ENCODE measurements at places on chromosomes 16 and 17.

- no peak for DNase-seq
These were observed 100.5 kb downstream of the MSI2 start for GRCh38 chr17:57356719-57357391.

- DNase-seq = no peak
These were observed 9.0 kb upstream of the C16orf87 start for GRCh38 chr16:46839986-46840443.

- peak; percentile 71 for DNase-seq
These were observed 216.7 kb downstream of the C16orf78 start for GRCh38 chr16:49590166-49590871.

GRCh38 chr16:8694795-8695728, 20.6 kb downstream of the ABAT start:
- DNase-seq = no peak

DNA sequence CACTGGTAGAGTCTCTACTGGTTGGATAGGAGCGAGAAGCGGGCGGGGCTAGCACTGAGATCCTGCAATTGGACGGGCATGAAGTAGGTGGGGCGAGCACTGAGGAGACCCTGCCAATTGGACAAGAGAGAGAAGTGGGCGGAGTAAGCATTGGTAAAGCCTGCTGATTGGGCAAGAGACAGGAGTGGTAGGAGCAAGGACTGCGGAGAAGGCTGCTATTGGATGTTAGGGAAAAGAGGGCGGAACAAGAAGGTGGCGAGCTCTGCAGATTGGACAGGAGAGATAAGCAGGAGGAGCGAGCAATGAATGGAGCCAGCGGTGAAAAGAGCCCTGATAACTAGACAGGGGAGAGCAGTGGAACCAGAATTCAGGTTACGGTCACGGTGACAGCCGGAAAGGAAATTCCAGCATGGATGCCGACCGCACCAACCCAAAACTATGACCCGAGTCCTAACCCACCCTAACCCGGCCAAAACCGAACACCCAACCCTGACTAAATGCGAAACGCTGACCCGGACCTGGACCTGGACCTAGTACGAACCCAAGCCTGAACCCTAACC, 4.8 kb downstream of the SCGB1C2 start:
- peak; percentile 76 for DNase-seq

DNA sequence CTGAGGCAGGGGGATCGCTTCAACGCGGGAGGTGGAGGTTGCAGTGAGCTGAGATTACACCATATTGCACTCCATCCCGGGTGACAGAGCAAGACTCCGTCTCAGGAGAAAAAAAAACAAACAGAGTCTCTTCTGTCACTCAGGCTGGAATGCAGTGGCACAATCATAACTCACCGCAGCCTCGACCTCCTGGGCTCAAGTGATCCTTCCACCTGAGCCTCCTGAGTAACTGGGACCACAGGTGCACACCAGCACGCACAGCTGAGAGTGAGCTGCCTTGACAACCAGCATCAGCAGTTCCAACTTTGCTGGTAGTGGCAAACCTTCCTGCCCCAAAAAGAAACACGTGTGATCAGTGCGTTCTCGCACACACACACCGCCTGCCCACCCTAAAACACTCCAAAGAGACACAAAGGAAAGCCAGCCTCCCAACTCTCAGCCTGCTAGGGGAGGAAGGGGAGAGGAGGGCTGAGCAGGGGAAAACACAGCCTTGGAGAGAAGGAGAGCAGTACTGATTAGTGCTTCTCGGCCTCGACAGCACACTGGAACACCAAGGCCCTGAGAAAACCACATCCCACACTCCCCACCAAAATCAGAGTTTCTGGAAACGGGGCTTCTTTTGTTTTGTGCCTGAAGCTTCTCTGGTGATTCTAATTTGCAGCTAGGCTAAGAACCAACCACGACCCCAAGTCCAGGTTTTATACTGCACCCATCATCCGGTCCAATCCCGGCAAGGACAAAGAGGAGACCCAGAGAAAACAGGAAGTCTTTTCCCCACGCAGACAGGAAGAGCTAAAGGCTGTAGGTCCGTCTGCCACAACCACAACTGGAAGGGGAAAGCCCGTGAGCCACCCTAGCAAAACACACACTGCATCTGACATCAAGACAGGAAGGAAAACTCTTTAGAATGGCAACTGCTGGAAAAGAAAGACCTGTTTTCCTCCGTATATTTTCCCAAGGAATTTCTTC, 28.8 kb downstream of the ZCCHC14 start:
- no peak for DNase-seq

DNA sequence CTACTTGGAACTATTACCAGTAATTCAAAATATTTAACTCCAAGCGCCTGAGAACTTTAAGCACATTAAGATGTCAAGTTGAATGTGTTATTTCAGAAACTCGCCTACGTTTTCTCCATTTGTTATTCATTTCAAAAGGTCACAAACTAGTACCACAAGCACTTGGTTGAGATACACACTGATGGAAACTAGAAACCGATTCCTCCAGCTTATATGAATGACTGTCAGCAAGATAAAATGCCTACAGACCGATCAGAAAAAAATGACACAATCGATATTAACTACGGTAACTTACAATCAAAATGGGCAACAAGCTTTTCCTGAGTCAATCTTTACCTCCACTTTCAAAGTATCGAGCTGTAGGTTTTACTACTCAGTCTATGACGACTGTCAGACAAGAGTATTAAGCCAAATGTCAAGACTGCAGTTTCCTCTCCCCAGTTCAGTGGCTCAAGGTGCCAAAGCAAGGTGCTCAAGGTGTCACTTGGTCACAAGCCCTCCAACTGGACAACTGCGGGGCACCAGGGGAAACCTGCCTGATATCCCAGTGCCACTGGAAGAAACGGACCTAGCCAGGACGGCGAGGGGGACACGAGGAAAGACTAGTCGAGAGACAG, 678 bp downstream of the SRP68 start:
- DNase-seq = no peak

DNA sequence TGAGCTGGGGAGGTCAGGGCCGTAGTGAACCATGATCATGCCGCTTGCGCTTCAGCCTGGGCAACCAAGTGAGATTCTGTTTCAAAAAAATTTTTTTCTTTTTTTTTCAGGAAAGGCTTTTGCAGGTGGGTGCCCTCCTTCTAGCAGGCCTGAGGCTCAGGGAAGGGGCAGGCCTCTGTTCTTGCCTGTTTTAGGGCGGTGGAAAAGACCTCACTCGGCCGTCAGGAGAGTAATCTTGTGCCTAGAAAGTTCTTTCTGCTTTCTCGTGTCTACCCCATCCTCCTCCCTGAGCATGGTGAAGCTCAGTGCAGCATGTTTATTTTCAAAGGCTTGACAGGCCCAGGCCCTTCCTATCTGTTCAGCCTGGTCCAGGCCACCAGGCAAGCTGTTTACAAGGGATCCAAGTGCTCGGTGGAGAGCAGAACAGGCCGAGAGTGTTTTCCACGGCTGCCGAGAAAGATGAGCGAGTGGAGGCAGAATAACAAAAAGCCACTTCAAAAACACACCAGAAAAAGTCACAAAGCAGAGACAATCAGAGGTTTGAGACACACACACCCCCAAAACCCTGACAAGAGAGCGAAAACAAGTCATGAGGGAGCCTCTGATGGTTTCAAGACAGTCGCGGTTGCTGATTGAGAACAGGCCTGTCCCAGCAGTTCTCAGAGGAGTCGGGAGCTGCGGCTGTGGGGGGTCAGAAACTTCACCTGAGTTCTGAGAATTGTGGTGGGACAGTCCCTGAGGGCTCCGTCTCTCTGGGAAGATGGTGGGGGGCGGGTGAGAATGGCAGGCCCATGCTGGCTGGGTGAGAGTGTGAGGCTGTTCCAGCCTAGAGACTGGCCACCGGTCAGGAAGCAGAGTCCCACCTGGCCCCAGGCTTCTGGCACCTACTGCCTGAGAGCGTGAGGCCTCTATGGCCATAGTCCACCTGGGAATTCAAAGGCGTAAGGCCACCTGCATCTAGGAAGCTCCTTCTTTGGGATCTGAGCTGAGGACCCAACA, 37.5 kb upstream of the CCR7 start:
- DNase-seq = peak; percentile 67

DNA sequence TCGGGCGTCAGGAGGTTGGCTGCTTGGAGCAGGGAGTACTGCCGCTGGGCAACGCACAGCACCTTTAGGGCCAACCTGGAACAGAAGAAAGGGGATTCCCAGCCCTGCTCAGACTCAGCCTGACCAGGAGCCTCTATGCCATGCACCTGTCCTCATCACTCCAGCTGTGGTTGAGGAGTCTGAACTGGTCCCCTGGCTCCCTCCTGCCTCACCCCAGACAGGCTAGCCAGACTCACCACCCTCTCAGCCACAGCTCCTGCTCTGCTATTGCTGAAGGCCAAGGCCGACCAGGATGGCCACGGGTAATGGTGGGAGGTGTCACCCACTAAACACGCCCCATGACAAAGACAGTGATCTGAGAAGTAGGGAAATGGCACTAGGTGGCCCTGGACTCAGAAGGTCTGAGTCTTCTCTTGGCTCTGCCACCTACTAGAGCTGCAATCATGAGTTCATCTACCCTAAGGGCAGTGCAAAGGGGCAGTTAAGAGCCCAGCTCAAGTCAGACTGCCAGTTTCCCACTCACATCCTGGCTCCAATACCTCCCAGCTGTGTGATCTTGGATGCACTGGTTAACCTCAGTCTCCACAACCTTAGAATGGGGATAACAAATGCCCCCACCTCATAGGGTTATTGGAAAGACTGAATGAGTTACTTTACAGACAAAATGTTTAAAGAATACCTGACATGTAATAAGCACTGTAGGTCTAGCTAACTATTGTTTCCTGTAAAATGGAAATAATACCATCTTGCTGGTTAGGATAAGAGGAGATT, 13.8 kb upstream of the GFAP start:
- no peak for DNase-seq

DNA sequence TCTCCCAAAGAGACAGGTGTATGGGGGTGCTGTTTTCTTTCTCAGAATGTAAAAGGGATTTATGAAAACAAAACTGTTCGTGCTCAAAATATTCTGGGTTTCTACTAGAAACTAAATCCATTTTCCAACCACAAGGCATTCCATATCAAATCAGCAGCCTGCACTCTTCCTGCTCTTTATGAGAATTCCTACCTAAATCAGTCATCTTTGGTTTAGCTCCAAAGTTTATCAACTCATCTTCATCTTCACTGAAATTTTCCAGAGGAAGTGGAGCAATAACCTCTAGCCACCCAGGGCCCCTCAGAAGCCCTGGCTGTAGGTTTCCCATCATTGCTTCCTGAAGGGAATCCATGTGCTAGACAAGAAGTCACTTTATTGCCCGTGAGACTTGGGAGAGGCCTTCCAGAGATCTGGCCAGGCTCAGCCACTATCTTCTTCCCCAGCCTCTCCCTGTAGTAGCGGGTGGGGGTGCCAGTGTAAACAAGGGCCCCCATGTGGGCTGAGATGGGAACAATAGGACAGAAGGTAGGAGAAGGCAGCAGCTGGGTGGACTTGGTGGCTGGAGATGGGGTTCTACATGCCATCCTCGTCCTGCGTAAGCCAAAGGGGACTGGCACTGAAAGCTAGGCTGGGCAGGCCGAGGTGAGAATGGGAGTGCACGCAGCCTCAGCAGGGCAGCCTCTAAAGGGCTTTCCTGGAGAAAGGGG, 22.0 kb upstream of the ALDH3A1 start:
- peak; percentile 49 for DNase-seq

GRCh38 chr17:82247182-82247823, 18.5 kb downstream of the SLC16A3 start:
- DNase-seq = no peak

- peak; percentile 10 for DNase-seq
These were observed 23.2 kb upstream of the CCL22 start for GRCh38 chr16:57335366-57335765.

DNA sequence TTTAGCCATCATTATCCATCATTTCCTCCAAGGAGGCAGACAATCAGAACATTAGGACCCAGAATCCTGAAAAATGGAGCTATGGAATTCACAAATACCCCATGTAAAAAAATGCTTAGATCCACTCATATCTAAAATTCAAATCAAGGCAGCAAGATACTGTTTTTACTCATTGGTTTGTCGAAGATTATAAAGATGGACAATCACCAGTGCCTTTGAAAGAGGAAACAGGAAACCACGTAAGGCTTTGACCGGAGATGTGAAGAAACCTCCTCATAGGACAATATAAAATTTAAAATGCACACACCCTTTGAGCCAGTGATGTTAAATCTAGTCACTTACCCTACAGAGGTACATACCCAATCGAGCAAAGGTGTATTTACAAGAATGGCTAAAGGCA, 130.0 kb downstream of the XYLT1 start:
- no peak for DNase-seq

DNA sequence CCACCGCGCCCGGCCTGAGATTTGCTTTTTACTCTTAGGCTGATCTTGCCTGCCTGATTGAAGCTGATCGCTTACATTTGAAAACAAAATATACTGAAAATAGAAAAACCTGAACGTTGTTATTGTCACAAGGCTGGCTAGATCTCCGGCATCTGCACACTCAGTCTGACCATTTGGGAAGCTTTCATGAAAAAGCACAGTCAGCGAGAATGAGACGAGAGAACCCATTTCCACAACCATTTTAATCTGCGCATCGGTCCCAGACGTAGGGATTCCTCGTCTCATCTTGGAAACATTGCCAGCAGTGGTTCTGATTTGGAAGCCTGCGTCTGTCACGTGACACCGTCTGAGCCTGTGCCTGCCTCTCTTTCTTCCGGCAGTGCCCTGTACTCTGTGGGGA, 20.9 kb downstream of the SPG7 start:
- DNase-seq = no peak

DNA sequence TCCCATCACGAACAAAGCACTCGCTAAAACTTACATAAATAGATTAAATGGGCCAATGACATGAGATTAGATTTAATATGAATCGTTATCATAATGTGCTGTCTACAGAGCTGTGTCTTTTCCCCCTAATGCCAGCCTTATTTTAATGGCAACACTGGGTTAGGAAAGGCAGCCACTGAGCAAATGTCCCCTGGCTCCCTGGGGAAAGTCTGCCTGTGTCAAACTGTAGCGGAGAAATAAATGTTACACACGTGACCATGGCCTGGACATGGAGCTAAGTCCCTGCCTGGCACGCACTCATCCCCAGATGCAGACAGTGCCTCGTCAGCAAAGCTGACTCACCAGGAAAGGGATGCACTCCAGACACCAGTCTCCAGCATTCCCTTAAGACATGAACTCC, 61.3 kb upstream of the SDK2 start:
- DNase-seq = no peak

GRCh38 chr17:16300554-16300953, 52.7 kb downstream of the CENPV start:
- no peak for DNase-seq

DNA sequence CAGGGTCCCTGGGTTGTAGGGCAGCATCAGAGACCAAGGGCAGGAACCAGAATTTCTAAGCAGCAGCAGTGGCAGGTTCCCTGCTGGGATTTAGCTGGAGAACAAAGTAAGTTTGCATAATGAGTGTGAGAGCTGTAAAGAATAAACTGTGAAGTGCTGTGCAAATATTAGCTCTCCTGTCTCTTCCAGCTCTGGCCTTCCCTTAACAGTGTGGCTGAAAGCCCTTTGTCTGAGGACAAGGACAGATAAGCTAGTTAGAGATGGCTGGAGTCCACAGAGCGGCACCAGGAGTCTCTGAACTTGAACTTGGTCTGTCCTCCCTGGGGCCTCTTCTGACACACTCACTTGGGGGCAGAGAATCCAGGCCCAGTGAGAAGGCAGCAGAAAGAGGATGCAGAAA, 98.2 kb upstream of the WSCD1 start:
- DNase-seq = no peak
